ENCODE measurements at places on chromosomes 16 and 17. TPM values are rescaled to one million over a fixed set of nuclear protein-coding genes. Genes with fewer than 3 reads are reported as not detected.

The CSH2 gene
- not detected for total RNA-seq

The SEZ6L2 gene
- 0.52 TPM for total RNA-seq

The SRCIN1 gene
- total RNA-seq = 3.4 TPM

The TBC1D3E gene
- total RNA-seq = not detected

The C16orf46 gene
- not detected for total RNA-seq

The NT5M gene
- total RNA-seq = 1.8 TPM

The RGS11 gene
- 2.4 TPM for total RNA-seq

The CCL17 gene
- not detected for total RNA-seq

The SLC13A2 gene
- total RNA-seq = not detected

- H3K27me3 ChIP-seq = no peaks in the 10 kb centered on the region
- peak overlapping the region; percentile 75 for H3K27ac ChIP-seq
- H3K4me1 ChIP-seq = peaks cover 14% of the 10 kb centered on the region
- peak; percentile 80 for DNase-seq
- H3K4me3 ChIP-seq = peak overlapping the region; percentile 75
- no peaks in the 10 kb centered on the region for H3K36me3 ChIP-seq
Measured at GRCh38 chr17:752620-753219, 656 bp upstream of the GEMIN4 start.

- H3K36me3 ChIP-seq = no peaks in the 10 kb centered on the region
- no peaks in the 10 kb centered on the region for H3K27me3 ChIP-seq
- no peak overlapping the region for H3K4me3 ChIP-seq
- no peak for DNase-seq
Measured at GRCh38 chr16:56785317-56785716, 55.4 kb downstream of the NUP93 start.

GRCh38 chr17:41523787-41524186 lies 4.3 kb downstream of the KRT19 start:
- DNase-seq = no peak
- no peaks in the 10 kb centered on the region for H3K4me1 ChIP-seq
- H3K36me3 ChIP-seq = no peaks in the 10 kb centered on the region
- H3K4me3 ChIP-seq = no peak overlapping the region
- no peaks in the 10 kb centered on the region for H3K27me3 ChIP-seq

- no peaks in the 10 kb centered on the region for H3K36me3 ChIP-seq
- H3K27ac ChIP-seq = no peak overlapping the region
- DNase-seq = no peak
- no peaks in the 10 kb centered on the region for H3K4me1 ChIP-seq
Measured at GRCh38 chr16:74064120-74064735, 232.4 kb upstream of the PSMD7 start.

DNA sequence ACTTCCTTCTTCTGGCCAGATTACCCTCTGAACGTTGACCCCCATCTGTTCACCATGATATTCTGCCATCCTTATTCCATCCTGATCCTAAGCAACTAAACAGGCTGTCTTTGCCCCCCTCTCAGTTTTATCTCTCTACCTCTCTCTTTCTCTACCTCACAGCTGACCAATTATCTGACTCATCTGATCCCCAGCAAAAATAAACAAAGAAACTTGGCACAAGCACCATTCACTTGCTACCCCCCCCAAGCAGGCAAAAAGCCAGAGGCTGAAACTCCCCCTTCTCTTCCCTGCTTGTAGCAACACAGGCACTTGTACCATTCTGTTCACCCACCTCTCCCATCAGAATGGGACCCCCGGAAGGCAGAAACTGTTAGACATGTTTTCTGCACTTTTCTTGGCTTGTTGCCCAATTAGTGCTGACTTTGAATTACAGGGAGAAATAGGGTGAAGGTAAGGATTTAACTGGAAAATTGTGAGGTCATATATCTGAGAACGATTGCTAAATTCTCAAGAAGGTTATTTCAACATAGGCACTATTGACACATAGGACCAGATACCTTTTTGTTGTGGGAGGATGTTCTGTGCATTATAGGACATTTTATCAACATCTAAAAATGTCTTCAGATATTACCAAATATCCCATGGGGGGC lies 163.2 kb downstream of the TOX3 start:
- no peaks in the 10 kb centered on the region for H3K27me3 ChIP-seq
- no peak overlapping the region for H3K4me3 ChIP-seq
- H3K27ac ChIP-seq = no peak overlapping the region

- no peaks in the 10 kb centered on the region for H3K36me3 ChIP-seq
- no peak overlapping the region for H3K27ac ChIP-seq
- no peaks in the 10 kb centered on the region for H3K27me3 ChIP-seq
- DNase-seq = no peak
- H3K4me3 ChIP-seq = no peak overlapping the region
Measured at GRCh38 chr17:43531955-43532354, 14.2 kb downstream of the ETV4 start.

DNA sequence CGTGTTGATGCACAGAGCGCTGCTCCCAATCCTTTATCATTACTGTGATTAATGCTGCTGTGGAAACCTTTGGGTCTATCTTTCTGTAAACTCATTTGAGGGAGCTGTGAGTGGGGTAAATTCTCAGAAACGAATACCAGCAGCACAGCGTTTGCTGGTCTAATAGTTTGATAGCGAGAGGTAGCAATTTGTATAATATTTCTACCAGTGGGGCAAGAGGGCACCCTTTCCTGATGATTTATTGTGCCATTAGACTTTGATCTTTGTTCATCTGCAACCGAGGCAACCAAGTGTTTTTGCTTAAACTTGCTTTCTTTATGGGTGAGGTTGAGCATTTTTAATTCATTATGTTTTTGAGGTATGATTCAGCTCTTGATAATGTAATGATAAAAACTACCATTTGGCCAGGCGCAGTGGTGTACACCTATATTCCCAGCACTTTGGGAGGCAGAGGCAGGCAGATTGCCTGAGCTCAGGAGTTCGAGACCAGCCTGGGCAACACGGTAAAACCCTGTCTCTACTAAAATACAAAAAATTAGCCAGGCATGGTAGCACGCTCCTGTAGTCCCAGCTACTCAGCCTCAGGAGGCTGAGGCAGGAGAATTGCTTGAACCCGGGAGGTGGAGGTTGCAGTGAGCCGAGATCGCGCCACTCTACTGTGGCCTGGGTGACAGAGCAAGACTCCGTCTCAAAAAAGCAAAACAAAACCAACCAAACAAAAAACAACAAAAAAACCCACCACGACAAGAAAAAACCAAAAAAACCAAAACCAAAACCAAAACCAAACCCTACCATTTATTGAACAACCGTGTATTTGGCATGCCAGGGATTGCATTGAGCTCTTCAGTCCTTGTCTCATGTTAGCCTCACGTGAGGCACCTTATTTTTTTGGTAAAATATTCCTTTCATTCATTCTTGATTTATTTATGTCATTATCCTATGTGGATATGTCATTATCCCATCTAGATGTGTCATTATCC lies 81.5 kb downstream of the PLCG2 start:
- no peaks in the 10 kb centered on the region for H3K36me3 ChIP-seq
- H3K4me3 ChIP-seq = no peak overlapping the region
- H3K4me1 ChIP-seq = no peaks in the 10 kb centered on the region
- no peak for DNase-seq
- peak overlapping the region; percentile 0 for H3K27ac ChIP-seq

- no peak overlapping the region for H3K4me3 ChIP-seq
- no peak overlapping the region for H3K27ac ChIP-seq
- no peak for DNase-seq
- H3K4me1 ChIP-seq = no peaks in the 10 kb centered on the region
- H3K27me3 ChIP-seq = no peaks in the 10 kb centered on the region
Measured at GRCh38 chr16:16006650-16007049, 57.2 kb downstream of the ABCC1 start.

DNA sequence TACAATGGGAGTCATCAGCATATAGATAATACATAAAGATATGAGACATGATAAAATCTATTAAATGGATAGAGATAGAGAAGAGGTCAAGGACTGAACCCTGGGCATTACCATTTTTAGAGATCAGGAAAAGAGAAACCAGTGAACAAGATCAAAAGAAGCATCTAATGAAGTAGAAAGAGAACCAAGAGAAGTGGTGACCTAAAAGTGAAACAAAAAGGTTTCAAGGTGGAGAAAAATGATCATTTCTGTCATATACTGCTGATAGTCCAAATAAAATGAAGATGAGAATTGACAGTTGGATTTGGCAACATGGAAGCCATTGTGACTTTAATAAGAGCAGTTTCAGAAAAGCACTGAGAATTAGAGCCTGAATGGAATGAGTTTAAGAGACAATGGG lies 165.1 kb downstream of the PPM1E start:
- no peak for DNase-seq
- no peaks in the 10 kb centered on the region for H3K27me3 ChIP-seq
- H3K4me1 ChIP-seq = no peaks in the 10 kb centered on the region
- no peaks in the 10 kb centered on the region for H3K36me3 ChIP-seq
- H3K27ac ChIP-seq = no peak overlapping the region
- H3K4me3 ChIP-seq = no peak overlapping the region

DNA sequence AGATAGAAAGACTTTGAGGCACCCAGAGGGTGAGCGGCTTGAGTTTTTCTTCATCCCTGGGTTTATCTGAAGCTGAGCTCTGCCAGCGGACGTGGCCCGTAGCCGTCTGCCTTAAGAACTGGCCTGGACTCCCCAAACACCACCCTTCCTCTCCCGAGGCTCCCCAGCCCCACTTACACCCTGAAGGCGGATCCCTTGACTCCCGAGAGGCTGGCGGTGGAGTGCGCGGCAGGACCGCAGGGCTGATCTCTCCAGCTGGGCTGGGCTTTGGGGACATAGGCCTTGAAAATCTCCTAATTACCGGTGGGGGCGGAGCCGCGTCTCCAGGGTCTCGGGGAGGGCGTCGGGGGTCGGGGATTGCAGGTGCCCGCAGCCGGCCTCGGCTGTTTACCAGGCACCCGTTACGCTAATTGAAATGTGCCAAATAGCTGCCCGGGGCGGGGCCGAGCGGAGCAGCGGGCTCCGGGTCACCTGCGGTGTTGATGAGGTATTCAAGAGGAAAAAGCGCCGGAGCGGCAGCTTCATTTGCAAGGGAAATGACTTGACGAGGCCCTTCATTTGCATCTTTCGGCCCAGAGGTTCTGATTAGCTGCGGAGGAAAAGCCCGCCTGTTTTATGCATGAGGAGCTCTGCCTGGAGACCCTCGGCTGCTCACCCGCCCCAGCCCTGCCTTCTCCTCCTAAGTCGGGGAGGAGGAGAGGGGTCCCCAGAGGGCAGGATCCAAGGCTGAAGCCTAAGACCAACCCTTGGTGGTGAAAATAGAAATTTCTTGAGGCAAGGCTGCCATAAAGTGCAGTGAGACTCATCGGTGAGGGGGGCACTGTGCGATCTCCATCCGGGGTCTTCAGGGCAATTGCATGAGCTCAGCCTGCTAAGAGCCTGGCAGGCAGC lies 100.7 kb downstream of the MGAT5B start:
- H3K36me3 ChIP-seq = no peaks in the 10 kb centered on the region
- H3K4me1 ChIP-seq = peaks cover 8% of the 10 kb centered on the region
- no peak overlapping the region for H3K27ac ChIP-seq
- no peak overlapping the region for H3K4me3 ChIP-seq
- no peaks in the 10 kb centered on the region for H3K27me3 ChIP-seq

DNA sequence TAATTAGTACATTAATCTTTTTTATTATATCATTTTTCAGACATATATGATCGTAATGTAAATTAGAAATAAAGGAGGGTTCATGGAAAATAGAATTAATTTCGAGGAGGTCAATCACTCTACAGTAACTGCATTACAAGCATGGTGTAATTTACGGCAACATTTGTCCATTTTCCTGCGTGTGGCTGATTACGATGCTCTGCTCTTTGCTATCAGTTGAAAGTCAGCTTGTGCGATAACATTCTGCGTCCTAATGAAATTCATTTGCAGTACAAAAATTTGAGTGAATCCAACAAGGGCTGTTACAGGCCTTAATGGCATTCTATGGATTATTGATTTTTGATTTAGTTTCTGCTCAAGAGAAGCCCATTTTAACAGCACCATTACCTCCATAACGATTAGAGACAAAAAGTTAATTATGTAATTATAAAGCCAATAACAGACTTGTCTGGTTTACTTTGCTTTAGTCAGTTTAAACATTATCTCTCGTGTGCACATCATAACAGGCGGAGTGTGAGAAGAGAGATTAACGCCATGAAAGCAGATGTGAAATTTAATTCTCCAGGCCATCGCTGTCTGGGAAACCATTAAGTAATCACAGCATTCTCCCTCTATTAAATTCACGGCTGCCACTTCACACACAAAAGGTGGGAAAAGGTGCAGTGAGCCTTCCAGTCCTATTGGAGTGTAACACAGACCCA lies 256.4 kb upstream of the IRX3 start:
- no peak overlapping the region for H3K4me3 ChIP-seq
- no peak overlapping the region for H3K27ac ChIP-seq
- H3K27me3 ChIP-seq = no peaks in the 10 kb centered on the region
- H3K36me3 ChIP-seq = no peaks in the 10 kb centered on the region
- no peaks in the 10 kb centered on the region for H3K4me1 ChIP-seq

- no peaks in the 10 kb centered on the region for H3K27me3 ChIP-seq
- H3K27ac ChIP-seq = no peak overlapping the region
- no peak overlapping the region for H3K4me3 ChIP-seq
- H3K36me3 ChIP-seq = no peaks in the 10 kb centered on the region
- no peaks in the 10 kb centered on the region for H3K4me1 ChIP-seq
Measured at GRCh38 chr17:80631142-80632045, 86.8 kb downstream of the RPTOR start.

DNA sequence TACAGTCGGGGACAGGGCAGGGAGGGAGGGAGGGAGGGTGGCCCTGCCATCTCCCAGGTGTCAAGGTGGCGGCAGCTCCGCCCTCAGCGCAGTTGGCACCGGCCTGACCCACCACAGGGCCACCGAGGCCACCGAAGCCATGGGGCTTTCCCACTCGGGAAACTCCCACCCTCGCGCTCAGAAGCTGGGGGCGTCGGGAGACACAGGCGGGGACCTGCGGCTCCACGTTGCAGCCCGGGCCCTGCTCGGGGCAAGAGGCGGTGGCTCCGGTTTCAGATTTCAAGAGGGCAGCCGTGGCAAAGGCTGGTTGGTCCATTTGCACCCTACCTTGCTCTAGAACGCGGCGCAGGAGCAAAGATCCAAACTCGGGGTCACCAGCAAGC lies 544 bp downstream of the CYB561 start:
- peak overlapping the region; percentile 32 for H3K4me3 ChIP-seq
- peak; percentile 32 for DNase-seq
- H3K27me3 ChIP-seq = no peaks in the 10 kb centered on the region
- H3K36me3 ChIP-seq = no peaks in the 10 kb centered on the region
- H3K27ac ChIP-seq = peak overlapping the region; percentile 75

GRCh38 chr17:14522795-14523387 lies 222.0 kb downstream of the HS3ST3B1 start:
- no peaks in the 10 kb centered on the region for H3K36me3 ChIP-seq
- no peaks in the 10 kb centered on the region for H3K27me3 ChIP-seq
- DNase-seq = no peak
- no peaks in the 10 kb centered on the region for H3K4me1 ChIP-seq
- no peak overlapping the region for H3K4me3 ChIP-seq
- no peak overlapping the region for H3K27ac ChIP-seq

All from uterus (tissue), 4 donors.